ENCODE measurements at places on chromosomes 1 and 21. TPM values are rescaled to one million over a fixed set of nuclear protein-coding genes. Genes with fewer than 3 reads are reported as not detected.

Gene SRGAP2B
- total RNA-seq, result 6.6 TPM

Gene OR6N1
- not detected for total RNA-seq

Gene ATAD3C
- total RNA-seq, result 3.1 TPM

Gene CFHR3
- 479 TPM for total RNA-seq

Gene NTRK1
- not detected for total RNA-seq

Gene RPS6KC1
- 8.8 TPM for total RNA-seq

Gene S100B
- not detected for total RNA-seq

Gene RGSL1
- not detected for total RNA-seq

Measured in right lobe of liver (tissue), 6 donors.